Kidney (tissue), 22 donors: ENCODE measurements at places on chromosomes 7 and 10.

GRCh38 chr10:52533986-52534385, 219.9 kb downstream of the DKK1 start:
- DNase-seq = no peak

- DNase-seq = peak; percentile 51
Observed at GRCh38 chr7:1676550-1677078, 6.5 kb downstream of the ELFN1 start.

GRCh38 chr10:96017191-96017687, 26.1 kb upstream of the CCNJ start:
- DNase-seq = no peak

GRCh38 chr7:87648316-87648715, 20.1 kb downstream of the RUNDC3B start:
- no peak for DNase-seq

GRCh38 chr10:97854743-97855142, 5.1 kb downstream of the GOLGA7B start:
- no peak for DNase-seq

DNA sequence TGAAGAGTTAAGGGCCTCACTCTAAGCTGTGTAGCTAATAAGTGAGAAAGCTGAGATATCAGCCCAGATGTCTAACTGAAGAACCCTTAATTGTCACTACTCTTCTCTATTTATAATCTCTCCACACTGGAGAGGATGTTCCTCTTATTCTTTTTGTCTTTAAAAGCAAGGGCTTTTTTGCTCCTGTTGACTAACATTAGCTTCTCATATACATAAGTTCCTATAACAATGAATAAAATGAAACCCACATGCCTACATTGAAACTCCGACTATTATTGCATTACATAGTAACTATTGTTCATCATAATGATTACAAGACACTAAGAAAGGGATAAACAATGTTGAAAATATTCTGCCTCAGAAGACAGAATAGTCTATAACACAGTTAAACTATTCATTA, 67.1 kb downstream of the GNAT3 start:
- DNase-seq = no peak
